PC-3 (cell line): ENCODE measurements at places on chromosomes 3 and 15. TPM values are rescaled to one million over a fixed set of nuclear protein-coding genes. Genes with fewer than 3 reads are reported as not detected.

DNA sequence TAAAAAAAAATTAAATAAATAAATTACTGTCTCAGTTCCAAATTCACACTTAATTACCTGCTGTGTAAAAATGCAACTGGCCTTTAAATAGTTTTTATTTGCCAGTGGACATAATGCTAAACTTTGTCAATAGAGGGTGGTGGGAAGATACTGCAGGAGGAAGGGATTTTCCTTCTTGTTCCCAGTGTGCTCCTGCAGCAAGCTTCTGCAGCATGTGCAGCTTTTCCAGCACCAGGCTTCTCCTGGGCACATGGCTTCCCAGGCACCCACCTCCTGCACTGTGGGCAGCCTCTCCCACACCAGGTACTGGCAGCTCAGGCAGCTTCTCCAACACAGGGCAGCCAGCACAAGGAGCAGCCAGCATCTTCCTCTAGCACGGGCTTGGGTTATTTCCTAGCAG lies 29.6 kb upstream of the BBX start:
- no peak for DNase-seq

Gene CACNA2D3
- total RNA-seq = not detected in 2 replicates

Gene PLCH1
- 4.1 and 4.5 TPM in 2 replicates for total RNA-seq

Gene LRRIQ4
- total RNA-seq = 0.52 TPM in 1 of 2 replicates, not detected in the other

DNA sequence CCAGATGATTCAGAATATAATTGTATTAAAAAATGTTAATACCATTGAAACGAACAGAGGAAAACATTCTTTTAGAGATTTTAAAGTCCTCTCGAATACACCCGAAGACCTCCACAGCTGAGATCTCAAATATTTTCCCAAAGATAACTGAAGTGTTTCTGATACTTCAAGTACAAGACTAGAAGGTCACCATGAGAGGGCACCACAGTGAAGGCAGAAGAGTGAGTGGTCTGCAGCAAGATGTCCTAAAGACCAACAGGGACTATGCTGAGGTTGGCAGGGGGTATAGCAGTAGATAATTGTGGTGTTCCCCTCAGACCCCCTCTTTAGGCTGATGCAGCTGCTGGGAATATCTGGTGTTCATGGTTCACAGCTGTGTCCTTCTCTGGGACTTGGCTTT lies 156.5 kb downstream of the PDCD6IP start:
- DNase-seq = no peak

DNA sequence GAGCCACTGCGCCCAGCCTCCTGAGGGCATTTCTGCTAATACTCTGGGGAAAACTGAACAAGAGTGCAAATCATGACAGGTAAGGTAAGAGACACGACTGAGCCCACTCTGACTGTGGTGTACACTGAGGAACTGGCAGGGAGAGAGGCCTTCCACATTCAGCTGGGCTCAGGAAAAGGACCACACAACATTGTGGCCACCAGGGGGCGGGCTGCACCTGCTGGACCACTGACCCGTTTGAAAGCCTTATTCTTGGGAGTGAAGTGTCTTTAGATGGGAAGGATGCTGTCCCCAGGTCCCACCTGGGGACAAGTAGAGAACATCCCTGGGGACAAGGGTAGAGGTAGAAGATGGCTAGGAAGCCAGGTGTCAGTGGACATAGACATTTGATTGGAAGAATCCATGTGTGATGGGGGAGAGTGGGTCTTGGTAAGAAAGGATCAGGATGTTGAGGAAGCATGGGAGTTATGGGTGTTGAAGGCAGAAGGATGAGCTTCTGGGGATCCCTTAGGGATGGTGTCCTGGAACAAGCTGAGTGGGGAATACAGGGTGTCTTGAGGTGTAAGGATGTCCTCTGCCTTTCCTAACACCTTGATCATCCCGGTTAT lies 6.2 kb upstream of the CTDSPL start:
- peak; percentile 81 for DNase-seq

DNA sequence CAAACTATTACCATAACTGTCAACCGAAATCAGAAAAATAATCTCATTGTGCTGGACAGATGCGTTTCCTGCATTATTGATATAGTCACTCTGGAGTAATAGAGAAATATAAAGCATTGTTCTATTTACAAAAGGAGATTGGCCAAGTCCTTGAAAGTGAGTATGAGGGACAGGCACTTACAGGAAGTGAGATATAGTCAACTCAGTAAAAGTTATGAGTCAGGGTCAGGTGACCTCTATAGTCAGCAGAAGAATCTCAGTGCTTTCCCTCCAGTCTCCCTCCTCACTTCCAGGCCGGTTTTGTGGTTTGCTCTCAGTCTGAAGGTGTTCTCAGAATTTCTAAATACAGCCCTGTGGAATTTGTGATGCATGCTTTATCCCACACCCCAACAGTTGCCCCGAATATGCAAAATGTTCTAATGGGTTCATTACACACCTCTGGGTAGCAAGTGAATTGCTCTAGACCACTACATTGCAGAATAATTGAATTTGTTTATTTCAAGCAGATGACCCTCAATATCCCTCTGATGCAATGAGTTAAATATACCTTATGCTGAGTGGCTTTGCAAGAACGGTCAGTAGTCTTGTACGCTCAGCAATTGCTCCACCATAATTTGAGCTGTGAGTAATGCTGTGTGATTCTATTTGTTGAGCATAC lies 787.7 kb downstream of the MCTP2 start:
- DNase-seq = peak; percentile 78

- peak; percentile 67 for DNase-seq
Measured at GRCh38 chr3:72892081-72892775, 4.4 kb downstream of the GXYLT2 start.

GRCh38 chr3:192445770-192446644 lies 281.3 kb downstream of the FGF12 start:
- DNase-seq = no peak

Gene FGD5
- total RNA-seq = not detected in 2 replicates

GRCh38 chr15:88649286-88649733 lies 10.5 kb downstream of the ISG20 start:
- DNase-seq = peak; percentile 89

GRCh38 chr3:132332082-132332481 lies 14.9 kb downstream of the ACP3 start:
- DNase-seq = no peak

GRCh38 chr15:55912982-55913381 lies 80.4 kb downstream of the NEDD4 start:
- DNase-seq = no peak

DNA sequence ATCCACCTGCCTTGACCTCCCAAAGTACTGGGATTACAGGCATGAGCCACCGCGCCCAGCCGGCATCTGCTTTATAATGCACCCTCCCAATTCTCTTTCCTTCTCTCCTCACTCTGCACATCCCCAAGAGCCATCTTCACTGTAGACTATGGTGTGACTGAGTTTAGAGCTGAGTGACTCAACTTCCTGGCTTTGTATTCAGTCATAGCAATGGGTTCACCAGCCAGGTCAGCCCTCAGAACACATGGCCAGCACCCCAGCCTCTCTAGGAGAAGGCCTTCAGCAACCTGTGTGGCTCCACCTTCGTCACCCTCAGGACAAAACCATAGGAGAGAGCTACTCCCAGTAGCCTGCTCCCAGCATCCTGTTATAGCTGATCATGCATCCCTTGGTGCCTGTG lies 33.0 kb downstream of the ARID3B start:
- peak; percentile 21 for DNase-seq

DNA sequence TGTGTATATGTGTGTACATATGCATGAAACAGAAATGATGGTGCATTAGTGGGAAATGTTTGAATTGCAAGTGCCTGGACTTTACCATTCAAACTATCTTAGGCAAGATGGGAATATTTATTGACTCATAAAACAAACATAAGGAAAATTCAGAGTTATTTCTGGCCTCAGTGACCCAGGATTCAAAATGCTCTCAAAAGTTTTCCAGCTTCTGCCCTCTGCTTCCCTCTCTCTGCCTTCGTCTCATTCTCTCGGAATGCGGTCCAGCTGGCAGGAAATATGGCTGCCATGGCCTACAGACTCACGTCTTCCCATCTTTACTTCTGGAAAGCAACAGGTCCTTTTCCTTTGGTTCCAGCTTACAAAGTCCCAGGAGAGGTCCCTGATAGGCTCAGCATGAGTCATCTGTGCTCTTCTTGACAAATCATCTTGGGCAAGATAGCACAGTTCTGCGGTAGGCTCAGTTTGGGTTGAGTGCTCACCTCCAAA lies 8.7 kb upstream of the ZNF774 start:
- DNase-seq = peak; percentile 53

Gene SLC35A5
- 16.0 and 17.7 TPM in 2 replicates for total RNA-seq

Gene CDHR4
- total RNA-seq = not detected in 2 replicates

DNA sequence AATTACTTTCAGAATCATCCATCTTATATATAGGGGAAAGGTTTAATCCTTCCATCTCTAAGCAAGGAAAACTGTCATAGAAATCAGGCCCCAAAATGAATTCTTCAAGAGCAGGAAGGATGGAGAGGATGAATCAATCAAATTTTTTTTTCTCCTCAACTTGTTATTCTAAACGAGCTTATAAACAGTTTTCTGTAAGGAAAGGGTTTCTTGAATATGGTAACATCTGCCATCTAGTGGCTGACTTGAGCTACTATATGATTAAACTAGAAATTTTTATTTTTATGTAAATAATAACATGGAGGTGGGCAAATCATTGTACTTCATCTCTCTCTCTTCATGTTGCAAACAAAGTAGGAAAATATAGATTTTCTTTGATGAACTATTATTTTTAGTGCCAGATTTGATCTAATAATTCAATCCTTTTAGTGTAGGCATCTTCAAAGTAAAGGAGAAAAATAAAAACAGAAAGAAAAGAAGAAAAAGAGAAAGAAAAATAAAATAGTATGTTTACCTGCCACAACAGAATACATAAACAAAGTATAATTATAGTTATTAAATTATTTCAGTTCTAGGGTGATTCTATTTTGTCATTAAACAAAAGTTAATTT lies 146.6 kb downstream of the SERPINI1 start:
- peak; percentile 73 for DNase-seq

Gene CELF6
- total RNA-seq = not detected in 2 replicates

Gene PCSK6
- 2.7 and 3.7 TPM in 2 replicates for total RNA-seq

DNA sequence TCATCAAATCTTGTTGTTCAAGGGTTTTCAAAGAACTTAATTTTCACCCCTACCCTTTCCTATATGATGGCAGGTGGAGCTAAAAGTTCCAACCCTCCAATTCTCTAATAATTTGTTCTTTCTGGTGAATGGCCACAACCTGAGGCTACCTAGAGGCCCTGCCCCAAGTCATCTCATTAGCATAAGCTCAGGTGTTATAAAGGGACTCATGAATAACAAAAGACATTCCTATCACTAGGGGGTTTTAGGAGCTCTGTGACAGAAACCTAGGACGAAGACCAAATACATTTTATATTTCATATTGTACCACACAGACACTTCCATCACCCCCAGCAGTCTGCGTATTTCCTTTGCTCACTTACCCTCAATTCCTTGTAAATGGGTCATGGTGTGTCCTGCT lies 483.6 kb upstream of the EPHA6 start:
- no peak for DNase-seq

DNA sequence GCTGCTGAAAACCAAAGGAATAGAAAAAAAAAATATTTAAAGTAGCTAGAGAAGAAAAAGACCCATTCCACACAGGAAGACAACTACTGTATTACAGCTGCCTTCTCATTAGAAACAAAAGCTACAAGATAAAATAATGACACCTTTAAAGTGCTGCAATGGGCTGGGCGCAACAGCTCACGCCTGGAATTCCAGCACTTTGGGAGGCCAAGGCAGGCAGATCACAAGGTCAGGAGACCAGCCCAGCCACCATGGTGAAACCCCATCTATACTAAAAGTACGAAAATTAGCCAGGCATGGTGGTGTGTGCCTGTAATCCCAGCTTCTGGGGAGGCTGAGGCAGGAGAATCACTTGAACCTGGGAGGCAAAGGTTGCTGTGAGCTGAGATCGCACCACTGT lies 31.0 kb downstream of the TRPM7 start:
- no peak for DNase-seq

DNA sequence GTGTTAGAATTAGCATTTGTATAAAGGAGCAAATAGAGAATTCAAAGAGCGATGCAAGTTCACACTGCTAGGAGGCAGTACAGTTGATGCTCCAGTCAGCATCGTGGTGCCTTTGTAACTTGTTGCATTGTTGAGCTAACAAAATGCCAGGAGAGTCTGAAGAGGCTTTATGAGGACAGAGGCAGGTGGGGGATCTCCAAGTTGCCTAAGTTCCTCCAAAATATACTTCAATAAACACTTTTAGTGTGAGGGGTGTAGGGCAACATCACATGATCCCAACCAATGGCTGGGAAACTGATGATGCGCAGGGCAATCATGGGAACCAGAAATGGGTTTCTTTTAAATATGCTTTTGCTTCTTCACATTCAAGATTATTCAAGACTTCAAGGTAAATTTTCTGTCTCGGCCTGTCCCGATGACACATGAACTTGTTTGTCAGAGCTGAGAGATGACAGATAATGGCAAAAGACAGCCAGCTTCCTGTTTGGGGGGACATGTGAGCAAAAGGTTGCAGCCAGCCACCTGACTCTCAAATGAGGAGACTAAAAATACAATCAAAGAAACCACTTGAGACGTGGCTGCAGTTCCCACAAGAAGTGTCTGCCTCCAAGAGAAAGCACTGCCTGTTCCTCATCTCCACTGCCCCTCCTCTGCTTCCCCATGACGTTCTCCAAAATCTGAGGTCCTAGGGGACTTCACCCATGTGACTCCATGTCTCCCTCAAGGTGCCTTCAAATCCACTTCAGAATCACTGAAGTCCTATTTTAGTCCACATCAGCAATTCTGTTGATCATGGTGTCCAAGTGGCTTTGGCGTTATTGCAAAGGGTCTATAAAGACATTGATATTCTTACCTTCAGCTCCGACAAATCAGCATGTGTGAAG lies 39.3 kb downstream of the KLHL6 start:
- no peak for DNase-seq

Gene ALDH1L1
- total RNA-seq = not detected in 2 replicates

DNA sequence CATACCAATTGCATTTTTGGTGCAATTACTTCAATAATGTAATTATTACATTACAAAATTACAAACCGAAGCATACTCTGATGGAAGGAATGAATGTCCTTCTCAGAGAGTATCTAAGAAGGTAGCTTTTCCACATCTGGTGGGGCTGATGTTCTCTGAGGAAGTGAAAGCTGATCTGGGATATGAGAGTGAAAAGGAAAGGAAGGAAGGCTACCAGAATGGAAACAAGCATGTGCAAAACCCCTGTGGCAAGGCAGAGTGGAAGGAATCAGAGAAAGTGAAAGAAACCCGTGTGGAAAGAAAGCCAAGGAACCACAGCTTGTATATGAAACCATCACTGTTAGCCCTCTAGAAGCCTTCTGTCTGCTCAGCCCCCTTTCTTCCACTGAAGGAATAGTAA lies 35.3 kb upstream of the GOLGA8A start:
- no peak for DNase-seq

Gene EFHB
- total RNA-seq = not detected in 2 replicates

GRCh38 chr3:170811515-170811914 lies 58.5 kb downstream of the RPL22L1 start:
- peak; percentile 87 for DNase-seq

DNA sequence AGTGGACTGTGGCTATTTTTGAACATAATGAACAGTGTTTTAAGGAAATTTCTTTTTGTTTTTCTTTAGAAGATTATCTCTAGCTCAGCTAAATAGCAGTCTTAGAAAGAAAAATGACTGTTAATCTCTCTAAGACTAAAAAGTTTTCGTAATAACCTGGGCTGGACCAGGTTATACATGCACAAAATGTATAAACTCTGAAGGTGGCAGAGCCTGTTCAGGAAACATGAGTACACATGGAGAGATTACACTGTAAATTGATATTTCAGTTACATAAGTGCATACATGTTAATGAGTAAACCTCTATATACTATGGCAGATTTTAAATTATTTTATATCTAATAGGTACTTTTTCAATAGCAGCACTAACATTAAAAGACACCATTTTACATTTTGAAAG lies 258.2 kb upstream of the CFAP20DC start:
- no peak for DNase-seq

- DNase-seq = no peak
Measured at GRCh38 chr3:111906656-111907055, 47.6 kb downstream of the PHLDB2 start.

- no peak for DNase-seq
Measured at GRCh38 chr3:140712301-140712700, 34.4 kb downstream of the TRIM42 start.
